ENCODE measurements at places on chromosomes 4 and X.

- DNase-seq = no peak
These were observed 283.9 kb downstream of the IDS start for GRCh38 chrX:149221230-149221629.

DNA sequence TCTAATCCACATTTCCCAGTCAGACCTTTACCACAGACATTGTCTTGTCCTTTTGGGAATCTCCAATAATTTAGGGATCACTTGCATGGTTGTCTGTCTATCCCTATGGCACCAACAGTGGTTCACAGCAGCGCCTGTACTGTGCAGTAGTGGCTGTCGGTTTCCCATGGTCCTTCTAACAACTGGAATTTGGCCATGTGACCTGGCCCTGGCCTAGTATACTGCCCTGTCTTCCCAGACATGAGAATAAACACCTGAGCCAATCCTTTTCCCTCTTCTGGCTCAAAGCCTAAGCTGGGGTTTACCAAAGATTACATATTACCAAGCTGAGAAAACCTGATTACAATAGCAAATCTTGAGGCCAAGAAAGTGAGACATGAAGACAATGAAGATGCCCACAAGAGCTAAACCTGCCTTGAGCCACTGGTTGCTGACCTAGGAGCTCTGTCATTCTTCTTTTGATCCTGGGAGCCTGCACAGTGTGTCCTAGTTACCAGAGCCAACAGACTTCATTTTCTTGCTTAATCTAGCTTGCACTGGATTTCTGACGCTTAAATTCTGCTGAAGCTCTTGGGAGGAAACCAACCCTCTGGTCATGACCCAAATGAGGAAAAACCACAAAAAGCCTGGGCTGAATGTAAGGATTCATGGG lies 92.1 kb downstream of the SCD5 start:
- DNase-seq = no peak

DNA sequence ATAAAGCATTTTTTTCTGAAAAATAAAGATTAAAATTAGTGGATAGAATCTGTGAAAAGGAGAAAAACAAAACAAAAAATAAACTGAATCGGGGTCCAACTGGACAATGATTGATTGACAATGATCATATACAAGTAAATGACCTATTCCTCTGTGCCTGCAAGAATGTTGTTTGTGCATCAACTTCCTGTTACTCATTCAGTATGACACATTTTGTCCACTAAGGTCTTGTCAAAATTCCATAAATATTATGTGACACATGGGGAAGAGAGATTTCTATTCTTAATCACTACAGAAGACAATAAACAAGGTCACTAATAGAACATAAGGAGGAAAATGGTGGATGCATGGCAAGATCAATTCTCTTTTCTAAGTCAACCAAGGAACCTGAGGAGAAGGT lies 54.9 kb downstream of the F8 start:
- DNase-seq = no peak

GRCh38 chrX:8738588-8739189 lies 6.8 kb upstream of the ANOS1 start:
- DNase-seq = peak; percentile 65

Measured in hematopoietic multipotent progenitor cell treated with erythropoietin and hydrocortisone succinate and interleukin-3 and kit ligand, for 4 days (in vitro differentiated cells).